ENCODE measurements at places on chromosomes 3 and 15.

- no peak for DNase-seq
Observed at GRCh38 chr3:46576-46975, 150.0 kb upstream of the CHL1 start.

DNA sequence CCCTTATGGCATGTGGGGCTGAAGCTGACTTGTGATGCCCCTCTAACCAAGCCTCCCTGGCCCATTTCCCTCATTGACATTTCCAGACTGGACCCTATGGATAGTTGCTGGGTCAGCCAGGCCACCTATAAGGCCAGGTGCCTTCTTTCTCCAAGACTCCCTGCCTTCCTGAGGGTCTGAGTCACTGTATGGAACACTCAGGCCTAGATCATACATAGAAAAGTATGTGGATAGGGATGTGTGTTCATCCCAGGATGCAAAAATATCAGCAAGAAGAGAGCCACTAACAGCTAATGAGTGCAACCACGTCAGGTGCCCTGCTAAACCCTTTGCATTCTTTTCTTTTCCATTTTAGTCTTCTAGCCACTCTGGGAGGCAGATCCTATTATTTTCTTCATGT lies 168.4 kb upstream of the WNT5A start:
- no peak for DNase-seq

GRCh38 chr3:172218350-172219323 lies 179.3 kb downstream of the FNDC3B start:
- no peak for DNase-seq

DNA sequence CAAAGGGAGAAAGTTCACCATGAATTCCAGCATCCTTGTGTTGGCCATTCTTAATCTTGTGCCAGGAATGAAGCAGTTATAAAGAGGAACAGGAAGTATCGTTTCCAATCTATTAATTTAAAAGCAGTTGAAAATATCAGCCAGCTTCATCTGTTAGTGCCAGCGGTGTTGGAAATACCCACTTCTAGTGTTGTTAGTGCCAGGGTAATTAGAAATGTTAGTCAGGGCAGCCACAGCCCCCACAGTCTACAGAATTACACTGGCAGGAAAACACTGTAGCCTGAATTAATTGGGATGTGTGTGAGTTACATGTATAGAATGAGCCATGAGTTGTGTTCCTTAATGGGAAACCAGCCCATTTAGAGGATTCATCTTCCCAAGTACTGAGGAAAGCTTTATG lies 127.8 kb downstream of the GHSR start:
- DNase-seq: no peak

- DNase-seq: no peak
Observed at GRCh38 chr3:52721002-52721729, 15.3 kb downstream of the SPCS1 start.
